ENCODE measurements at places on chromosomes 2 and 18. TPM values are rescaled to one million over a fixed set of nuclear protein-coding genes. Genes with fewer than 3 reads are reported as not detected.

DNA sequence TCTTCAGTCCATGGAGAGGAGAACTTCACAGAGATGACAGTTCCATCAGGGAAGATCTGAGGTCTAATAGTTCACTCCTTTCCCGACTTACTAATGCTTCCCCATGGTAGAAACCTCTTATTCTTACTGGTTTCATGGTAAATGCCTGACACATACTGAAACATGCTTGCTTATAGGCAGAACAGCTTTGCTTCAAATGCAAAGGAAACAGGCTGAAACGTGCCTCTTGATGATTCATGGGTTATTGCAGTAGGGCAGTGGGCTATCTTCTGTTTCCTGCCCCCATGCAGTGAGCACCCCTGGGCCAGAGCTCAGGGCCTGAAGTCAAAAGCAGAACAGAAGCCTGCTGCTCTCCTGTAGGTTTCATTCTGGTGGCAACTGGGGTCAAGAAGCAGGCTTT is 223.5 kb downstream of the RDH14 start:
- H3K4me1 ChIP-seq = no peaks in the 10 kb centered on the region
- H3K4me3 ChIP-seq = no peak overlapping the region
- H3K36me3 ChIP-seq = no peaks in the 10 kb centered on the region
- H3K27ac ChIP-seq = no peak overlapping the region

The ATP8B1 gene
- not detected for total RNA-seq

The NGEF gene
- total RNA-seq = 2.3 TPM

DNA sequence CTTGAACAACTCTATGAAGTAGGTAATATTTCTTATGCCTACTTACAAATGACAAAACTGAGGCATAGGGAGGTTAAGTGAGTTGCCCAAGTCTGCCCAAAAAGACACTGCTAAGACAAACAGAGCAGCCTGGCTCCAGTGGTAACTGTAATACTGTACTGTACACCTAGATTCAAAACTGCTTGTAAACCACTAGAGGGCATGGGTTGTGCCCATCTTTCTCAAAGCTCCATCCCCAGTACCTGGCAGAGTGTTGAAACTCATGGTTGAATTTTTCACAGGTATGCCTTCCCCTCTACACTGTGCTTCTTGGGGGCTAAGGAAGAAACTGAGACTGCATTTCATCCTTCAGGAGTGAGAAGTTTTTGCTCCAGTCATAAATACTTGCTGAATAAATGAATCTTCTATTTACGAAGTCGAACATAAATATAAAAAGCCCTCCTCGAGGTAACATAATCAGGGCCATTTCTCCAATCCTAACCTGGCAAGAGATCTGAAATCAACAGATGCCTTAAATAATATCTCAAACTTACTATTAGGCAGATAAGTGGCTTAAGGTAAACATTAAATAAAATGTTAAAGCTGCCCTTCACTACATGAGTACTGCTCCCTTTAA is 2.0 kb downstream of the PPP4R1 start:
- DNase-seq = no peak
- H3K36me3 ChIP-seq = peaks cover 4% of the 10 kb centered on the region
- no peak overlapping the region for H3K27ac ChIP-seq
- H3K27me3 ChIP-seq = no peaks in the 10 kb centered on the region
- peak overlapping the region; percentile 97 for H3K4me3 ChIP-seq
- H3K4me1 ChIP-seq = peaks cover 58% of the 10 kb centered on the region

The ABCB11 gene
- not detected for total RNA-seq

- no peaks in the 10 kb centered on the region for H3K27me3 ChIP-seq
- H3K4me3 ChIP-seq = peak overlapping the region; percentile 95
- DNase-seq = peak; percentile 5
- peak overlapping the region; percentile 74 for H3K27ac ChIP-seq
Observed at GRCh38 chr2:118012778-118013177, 1.1 kb downstream of the CCDC93 start.

The TTC27 gene
- total RNA-seq = 24.2 TPM

- no peak for DNase-seq
- no peaks in the 10 kb centered on the region for H3K27me3 ChIP-seq
- H3K36me3 ChIP-seq = no peaks in the 10 kb centered on the region
- no peaks in the 10 kb centered on the region for H3K4me1 ChIP-seq
- no peak overlapping the region for H3K27ac ChIP-seq
- H3K4me3 ChIP-seq = no peak overlapping the region
Observed at GRCh38 chr18:67600181-67601180, 84.0 kb upstream of the DSEL start.

DNA sequence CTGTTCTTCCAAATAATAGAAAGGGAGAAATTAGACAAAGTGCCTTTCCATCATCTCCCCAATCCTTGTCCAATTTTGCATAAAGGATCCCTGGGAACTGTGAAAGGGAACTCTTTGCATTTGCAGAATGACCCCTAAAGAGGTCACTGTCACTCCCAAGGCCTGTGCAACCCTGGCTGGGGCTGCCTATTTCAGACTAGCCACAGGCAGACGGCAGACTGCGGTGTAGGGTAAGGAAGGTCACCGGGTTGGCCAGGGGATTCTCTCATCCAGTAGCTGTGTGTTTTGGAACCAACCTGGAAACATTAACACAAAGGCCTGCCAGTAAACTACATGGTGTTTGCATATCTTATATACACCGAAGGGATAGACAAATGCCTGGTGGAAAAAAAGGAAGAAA is 818.7 kb downstream of the BCL11A start:
- H3K27me3 ChIP-seq = no peaks in the 10 kb centered on the region
- no peaks in the 10 kb centered on the region for H3K36me3 ChIP-seq
- H3K4me3 ChIP-seq = no peak overlapping the region
- H3K27ac ChIP-seq = no peak overlapping the region
- DNase-seq = no peak
- no peaks in the 10 kb centered on the region for H3K4me1 ChIP-seq

DNA sequence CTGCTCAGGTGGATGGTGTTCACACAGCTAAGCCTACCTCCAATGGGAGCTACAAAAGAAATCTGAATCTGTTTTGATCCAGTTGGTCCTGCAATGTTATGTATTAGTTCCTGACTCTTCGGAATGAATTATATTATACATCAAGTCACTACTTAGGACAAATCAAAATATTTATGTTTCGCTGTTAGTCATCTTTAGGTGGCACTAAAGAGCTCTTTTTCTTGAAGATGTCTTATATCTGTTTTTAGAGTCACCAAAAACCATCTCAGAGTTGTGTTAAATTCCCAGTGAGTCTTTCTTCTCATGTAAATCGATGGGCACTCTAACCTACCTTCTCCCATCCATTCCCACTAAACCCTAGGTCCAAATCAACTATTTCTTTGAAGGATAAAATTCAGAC is 2.2 kb downstream of the DNER start:
- no peak for DNase-seq
- peak overlapping the region; percentile 17 for H3K4me3 ChIP-seq
- H3K27ac ChIP-seq = no peak overlapping the region
- H3K4me1 ChIP-seq = no peaks in the 10 kb centered on the region
- peaks cover 54% of the 10 kb centered on the region for H3K27me3 ChIP-seq

- H3K27ac ChIP-seq = no peak overlapping the region
- no peak for DNase-seq
- no peaks in the 10 kb centered on the region for H3K4me1 ChIP-seq
Observed at GRCh38 chr18:60469387-60470100, 97.0 kb upstream of the MC4R start.

GRCh38 chr2:128714285-128714684 is 395.6 kb upstream of the HS6ST1 start:
- H3K4me1 ChIP-seq = no peaks in the 10 kb centered on the region
- DNase-seq = no peak
- H3K27ac ChIP-seq = no peak overlapping the region

The IL36B gene
- total RNA-seq = not detected

GRCh38 chr2:151258121-151258520 is 3.5 kb downstream of the RBM43 start:
- H3K4me1 ChIP-seq = peaks cover 23% of the 10 kb centered on the region
- no peak overlapping the region for H3K4me3 ChIP-seq
- no peak overlapping the region for H3K27ac ChIP-seq
- peaks cover 3% of the 10 kb centered on the region for H3K36me3 ChIP-seq
- no peaks in the 10 kb centered on the region for H3K27me3 ChIP-seq
- DNase-seq = no peak

- no peaks in the 10 kb centered on the region for H3K4me1 ChIP-seq
- H3K4me3 ChIP-seq = no peak overlapping the region
- peaks cover 6% of the 10 kb centered on the region for H3K27me3 ChIP-seq
- no peaks in the 10 kb centered on the region for H3K36me3 ChIP-seq
- DNase-seq = no peak
Observed at GRCh38 chr2:236449167-236449761, 120.4 kb upstream of the ACKR3 start.
